OCI-LY7 (cell line): ENCODE measurements at places on chromosomes 3 and 15.

DNA sequence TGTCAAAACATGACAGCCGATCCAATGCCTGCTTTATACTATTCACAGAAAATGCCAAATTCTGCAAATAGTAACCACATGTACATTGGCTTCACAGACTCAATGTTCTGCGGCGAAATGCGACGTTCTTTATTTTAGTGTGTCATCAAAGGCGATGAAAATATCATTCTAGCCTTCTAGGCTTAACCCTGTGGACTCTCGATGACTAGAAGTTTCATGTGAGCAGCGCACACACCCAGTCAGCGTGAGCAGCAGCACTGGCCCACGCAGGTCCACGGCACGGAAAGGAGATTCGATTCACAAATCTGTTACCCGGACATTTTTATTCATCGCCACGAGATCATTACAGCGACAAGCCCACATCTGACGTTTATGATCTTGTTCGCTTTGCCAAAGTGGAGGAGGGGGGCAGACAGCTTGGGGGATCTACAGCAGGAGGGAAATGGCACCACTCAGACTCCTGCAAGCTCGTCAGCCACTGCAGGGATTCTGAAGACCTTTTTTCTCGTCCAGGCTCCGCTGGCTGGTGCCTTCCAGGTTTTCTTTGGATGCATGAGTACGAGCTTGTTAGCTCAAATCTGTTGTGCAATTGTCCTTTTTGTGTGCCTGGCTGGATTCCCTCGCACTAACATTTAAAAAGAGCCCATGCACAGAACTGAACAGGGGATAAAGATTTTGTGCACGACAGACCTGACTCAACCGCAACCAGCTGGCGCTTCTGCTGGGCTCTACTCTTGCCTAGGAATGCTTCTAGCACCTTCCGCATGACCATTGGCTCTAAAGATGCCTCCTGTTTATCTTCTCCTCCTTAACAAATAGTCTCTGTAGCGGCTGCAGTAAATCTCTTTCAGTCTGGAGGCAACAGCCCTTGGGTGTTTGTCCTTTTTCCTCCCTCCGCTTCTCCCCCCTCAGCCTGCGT is 938.4 kb downstream of the MCTP2 start:
- no peak for DNase-seq

- no peak for DNase-seq
These were observed 166.0 kb downstream of the THSD4 start for GRCh38 chr15:71281256-71281655.

GRCh38 chr3:122091602-122092295 is 36.6 kb downstream of the CD86 start:
- DNase-seq = peak; percentile 81

DNA sequence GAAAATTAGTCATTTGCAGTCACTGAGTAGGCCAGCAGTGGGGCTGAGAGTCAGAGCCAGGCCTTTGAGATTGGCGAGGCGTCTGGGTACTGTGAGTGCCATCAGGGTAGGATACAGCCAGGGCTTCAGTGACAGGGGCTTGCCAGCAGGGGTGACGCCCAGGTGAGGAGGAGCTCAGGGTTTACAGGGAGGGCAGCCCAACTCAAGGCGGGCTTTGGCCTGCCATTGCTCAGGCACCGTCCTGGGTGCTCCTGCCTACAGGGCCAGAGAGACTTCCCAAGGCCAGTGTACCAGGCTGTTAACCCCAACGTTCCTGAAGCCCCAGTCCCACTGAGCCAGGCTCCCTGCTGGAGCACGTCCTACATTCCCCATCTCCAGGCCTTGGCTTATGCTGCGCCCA is 152.0 kb downstream of the FBLN2 start:
- DNase-seq = no peak

- no peak for DNase-seq
These were observed 7.6 kb upstream of the ARHGEF26 start for GRCh38 chr3:154113609-154114008.

DNA sequence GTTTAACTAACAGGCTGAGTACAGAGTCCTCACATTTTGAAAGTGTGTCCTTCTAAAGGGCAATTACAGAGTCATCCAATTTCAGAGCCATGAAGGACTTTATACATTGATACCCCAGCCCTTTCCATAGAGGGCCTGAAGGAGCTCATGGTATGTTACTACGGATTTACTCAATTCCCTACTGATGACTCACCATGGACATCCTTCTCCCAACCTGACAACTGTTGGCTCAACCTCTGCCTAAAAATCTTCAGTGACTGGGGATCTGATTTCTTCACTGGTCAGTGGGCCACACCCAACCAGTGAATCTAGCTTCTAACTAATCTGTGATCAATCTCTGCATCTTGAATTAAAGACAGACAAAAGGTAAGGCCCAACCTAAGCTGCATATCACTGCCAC is 963.4 kb upstream of the CFAP20DC start:
- no peak for DNase-seq

DNA sequence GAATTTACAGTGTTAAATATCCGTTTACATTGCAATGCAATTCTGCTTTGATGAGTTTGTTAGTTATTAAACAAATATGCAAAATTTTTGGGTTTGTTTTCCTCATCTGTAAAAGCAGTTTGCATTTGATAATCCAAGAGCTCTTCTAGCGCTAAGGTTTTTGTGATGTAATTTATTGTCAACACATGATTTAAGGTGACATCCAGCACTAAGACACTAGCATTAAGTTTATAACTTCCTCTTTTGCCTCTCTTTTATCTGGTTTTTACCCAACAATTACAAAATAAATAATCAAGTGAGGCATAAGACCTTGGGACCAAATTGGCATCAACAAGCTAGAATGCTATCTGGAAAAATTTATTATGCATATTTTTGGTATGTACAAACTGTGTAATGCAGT is 969 bp upstream of the DNAJC19 start:
- DNase-seq = no peak

DNA sequence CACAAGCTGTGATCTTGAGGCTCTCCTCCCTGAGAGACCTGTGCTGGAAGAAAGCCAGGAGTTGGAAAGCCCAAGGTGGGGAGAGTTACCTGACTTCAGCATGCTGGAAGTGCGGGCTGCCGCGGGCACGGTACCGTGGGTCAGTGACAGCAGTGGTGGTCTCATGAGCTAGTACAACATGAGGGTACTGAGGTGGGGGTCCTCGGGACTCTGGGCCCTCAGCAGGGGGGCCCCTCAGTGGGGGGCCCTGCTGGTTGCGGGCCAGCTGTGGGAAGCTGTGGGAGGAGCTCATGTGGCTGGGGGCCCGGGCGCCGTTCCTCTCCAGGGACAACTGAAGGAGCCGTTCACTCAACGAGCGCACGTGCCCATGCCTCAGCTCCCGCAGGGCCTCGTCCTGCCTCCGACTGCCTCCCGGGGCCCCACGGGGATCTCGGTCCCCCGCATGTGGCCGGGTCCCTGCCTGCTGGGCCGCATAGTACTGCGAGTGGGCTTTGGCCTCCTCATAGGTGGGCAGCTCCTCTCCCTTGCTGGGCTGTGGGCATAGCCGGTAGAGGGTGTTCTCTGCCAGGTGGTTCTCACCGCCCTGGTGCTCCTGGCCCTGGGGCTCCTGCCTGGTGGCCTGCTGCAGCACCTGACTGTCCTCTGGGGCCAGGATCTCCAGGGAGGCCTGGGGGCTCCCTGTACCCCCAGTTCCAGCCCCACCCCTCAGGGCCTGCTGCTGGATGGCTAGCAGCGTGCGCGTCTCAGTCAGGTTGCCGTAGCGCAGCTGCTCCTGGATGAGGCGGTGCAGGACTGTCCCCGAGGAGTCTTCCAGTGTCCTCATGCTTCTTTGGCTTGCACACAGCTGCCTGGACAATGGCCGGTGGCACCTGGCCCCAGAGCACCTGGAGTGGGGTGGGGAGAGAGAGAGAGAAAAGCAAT is 3.4 kb downstream of the AMOTL2 start:
- DNase-seq = no peak

DNA sequence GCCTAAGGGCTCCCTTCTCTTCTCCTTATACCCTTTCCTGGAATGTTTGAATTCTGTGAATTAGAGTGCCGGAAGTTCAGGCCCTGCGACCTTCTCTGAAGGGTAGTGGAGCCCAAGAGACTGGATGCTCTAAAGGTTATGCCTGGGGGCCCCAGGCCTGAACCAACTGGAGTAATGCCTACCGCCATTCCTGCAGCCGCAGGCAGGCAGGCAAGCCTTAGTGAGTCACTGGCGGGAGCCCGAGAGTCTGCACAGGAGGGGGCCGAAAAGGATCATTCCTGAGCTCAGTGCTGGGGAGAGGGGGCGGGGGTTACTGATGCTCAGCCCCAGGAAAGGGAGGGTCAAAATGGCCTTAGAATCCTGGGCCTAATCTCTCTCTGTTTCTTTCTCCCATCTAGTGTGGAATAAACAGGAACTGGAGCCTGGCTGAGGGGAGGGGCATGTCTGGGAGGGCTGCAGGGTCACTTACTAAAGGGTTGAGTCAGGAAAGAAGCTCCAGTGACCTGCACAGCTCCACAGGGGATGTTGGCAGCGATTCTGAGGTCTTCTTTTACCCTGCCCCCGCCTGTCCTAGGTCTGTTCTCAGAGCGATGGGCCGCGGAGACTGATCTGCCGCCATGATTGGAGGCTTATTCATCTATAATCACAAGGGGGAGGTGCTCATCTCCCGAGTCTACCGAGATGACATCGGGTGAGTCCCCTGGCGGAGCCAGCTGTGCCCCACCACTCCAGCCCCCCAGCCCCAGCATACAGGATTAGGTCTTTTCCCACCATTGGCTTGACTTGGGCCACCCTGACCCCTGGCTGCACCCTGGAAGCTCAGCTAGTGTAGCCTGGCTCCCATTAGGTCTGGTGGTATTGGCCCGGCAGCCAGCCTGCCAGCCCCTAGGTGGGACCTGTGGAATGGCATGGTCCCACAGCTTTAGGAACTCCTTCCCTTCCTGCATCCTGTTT is 2.0 kb downstream of the AP2M1 start:
- no peak for DNase-seq

GRCh38 chr3:170162630-170163029 is 18.9 kb downstream of the PHC3 start:
- no peak for DNase-seq

GRCh38 chr3:62051506-62051905 is 321.8 kb downstream of the FEZF2 start:
- DNase-seq = peak; percentile 6

GRCh38 chr3:70829092-70829491 is 516.7 kb upstream of the MDFIC2 start:
- DNase-seq = no peak

DNA sequence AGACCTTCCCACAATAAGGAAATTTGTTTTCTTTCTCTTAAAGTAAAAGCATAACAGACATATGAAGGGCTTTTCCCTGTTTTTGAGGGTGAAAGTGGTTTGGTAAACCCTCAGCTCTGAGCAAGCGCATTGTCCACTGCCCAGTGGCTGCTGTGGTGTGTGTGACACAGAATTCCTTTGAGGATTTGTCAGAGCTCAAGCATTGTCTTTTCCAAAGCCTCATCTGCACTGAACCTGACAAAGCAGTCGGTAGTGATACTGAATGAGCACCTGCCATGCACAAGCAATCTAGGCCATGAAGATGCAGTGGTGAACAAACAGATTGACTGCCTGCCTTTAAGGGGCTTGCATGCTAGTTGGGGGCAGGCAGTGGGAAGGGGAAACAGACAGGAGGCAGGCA is 128.3 kb downstream of the PLCL2 start:
- no peak for DNase-seq

GRCh38 chr3:101729586-101729985 is 5.2 kb downstream of the CEP97 start:
- DNase-seq = no peak

DNA sequence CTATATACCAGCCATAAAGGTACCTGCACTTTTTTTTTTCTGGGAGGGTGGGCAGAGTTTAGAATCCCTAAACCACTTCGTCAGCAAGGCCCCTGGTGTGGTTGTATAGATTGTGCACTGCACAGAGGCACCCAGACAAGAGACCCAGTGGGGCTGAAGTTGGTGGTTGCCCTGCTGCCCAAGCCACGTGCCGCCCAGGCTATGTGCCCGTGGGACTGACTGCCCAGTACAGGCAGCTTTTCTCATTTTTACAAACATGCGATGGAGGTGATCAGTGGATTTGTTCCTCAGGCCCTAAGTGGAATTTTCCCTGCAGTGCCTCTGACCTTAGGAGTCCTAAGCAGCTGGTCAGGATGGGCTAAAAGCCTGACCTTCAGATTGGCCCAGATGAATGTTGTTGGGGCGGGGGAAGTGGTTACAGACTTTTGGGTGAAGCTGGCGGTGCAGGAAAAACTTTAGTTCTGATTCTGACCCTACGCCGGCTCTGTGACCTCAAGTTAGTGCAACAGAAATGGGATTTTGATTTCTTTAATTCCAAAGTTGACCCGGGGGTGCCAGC is 34.9 kb upstream of the LIMD1 start:
- DNase-seq = no peak

- no peak for DNase-seq
These were observed 51.1 kb downstream of the MEF2A start for GRCh38 chr15:99616773-99617342.

GRCh38 chr3:48686538-48687219 is 964 bp upstream of the NCKIPSD start:
- DNase-seq = no peak

- DNase-seq = no peak
These were observed 336.1 kb upstream of the NR2F2 start for GRCh38 chr15:95994418-95994817.

DNA sequence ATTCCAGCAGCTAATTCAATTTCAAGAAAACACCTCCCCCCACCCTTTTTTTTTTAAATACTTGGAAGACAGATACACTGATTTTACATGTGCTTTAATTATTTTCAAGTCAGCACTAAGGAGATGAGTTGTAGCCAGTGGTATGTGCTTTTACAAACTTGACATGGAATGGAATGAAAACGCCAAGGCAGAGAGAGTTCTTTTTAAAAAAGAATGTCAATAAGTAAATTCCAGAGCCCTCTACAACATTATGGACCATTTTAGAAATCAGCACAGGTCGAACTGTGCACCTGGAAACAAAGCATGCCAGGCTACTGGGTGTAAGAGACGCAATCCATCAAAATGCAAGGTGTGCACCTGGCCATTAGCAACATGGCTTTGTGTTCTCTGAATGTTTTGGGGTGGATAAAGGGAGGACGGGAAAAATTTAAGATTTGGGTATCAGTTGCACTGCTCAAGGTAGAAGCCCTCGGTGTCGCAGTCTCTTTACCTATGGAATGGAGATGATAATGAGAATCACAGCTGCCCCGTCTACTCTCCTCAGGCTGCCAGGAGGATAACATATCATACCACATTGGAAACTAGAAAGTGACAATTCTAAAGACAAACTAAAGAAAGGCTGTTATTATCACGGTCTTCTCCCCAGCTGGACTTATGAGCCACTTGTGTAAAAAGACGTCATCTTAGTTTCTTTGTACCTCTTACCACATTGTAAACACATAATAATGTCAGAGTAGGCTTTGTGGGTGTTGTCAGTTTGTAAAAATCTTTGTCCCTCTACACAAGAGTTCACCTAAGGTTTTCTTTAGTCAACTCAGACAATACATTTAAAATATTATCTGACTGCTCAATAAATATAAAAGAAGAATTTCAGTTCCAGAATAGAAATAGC is 107.4 kb upstream of the PRICKLE2 start:
- DNase-seq = no peak

- no peak for DNase-seq
These were observed 10.0 kb upstream of the GRAMD2A start for GRCh38 chr15:72207558-72208085.

- no peak for DNase-seq
These were observed 252.0 kb downstream of the NR2F2 start for GRCh38 chr15:96582473-96582872.

GRCh38 chr15:75149867-75150709 is 51.6 kb upstream of the C15orf39 start:
- DNase-seq = no peak
